Spinal cord (tissue), 10 donors: ENCODE measurements at places on chromosomes 4 and X.
A peak's percentile ranks its signal among the peaks of the same experiment; 100 is the strongest.

DNA sequence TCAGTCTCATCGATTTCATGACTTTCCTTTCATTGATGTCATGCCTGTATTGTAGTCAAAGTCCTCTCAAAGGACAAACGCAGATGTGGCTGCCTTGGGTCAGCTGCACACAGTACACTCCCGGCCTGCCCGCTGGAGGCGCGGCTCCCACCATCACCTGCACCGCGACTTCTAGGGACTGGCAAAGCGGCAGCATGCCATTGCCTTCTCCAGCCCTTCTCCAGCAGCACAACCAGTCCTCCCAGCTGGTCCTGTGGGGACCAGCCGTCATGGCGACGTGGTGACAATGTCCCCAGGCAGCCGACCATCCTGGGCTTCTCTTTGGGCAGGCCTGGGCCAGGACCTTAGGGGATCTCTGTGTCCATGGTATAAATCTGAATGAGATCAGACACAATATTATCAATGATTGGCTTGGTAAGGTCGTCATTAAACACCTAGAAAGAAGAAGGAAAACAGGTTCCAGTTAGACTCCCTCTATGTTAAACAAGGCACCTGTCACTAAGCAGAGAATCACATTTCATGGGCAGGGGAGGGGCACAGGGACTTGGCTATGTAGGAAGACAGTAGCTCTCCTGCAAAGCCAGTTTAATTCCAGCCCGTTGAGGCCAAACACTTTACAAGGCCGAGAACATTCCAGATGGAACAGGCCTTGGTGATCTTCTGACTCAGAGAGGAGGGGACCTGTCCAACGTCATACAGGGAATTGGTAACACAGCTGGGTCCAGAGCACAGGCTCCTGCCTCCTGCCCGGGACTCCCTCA lies 10.7 kb downstream of the CCNQ start:
- no peak for DNase-seq

GRCh38 chrX:3651277-3651676 lies 62.2 kb downstream of the PRKX start:
- DNase-seq = peak; percentile 25

GRCh38 chrX:123331349-123331748 lies 147.3 kb downstream of the GRIA3 start:
- DNase-seq = no peak

- no peak for DNase-seq
These were observed 178.9 kb downstream of the CENPC start for GRCh38 chr4:67366311-67366861.

- DNase-seq = no peak
These were observed 21.9 kb downstream of the MED28 start for GRCh38 chr4:17636341-17636695.
